Small intestine (tissue), 16 donors: ENCODE measurements at places on chromosomes 12 and 14. TPM values are rescaled to one million over a fixed set of nuclear protein-coding genes. Genes with fewer than 3 reads are reported as not detected.

- DNase-seq, result no peak
Observed at GRCh38 chr12:4039931-4040330, 166.7 kb upstream of the PARP11 start.

DNA sequence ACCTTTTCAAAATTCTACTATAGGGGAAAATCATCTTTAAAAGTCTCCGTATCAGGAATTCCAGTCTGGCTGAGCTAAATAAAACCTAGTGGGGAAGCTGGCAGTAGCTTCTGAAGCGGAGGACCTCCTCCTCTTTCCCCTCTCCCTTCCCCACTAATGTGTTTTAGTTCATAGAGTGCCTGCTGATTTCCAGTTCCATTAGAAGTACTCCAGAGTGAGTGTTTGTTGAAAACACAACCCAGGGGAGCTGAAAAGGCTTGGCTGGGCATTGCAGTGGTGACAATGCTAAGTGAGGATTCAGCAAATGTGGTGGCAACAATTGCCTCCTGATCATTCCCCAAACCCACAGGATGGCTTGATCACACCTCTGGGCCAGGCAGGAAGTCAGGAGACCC is 144.2 kb upstream of the FRMD6 start:
- no peak for DNase-seq

Gene SCN8A
- not detected for polyA plus RNA-seq

DNA sequence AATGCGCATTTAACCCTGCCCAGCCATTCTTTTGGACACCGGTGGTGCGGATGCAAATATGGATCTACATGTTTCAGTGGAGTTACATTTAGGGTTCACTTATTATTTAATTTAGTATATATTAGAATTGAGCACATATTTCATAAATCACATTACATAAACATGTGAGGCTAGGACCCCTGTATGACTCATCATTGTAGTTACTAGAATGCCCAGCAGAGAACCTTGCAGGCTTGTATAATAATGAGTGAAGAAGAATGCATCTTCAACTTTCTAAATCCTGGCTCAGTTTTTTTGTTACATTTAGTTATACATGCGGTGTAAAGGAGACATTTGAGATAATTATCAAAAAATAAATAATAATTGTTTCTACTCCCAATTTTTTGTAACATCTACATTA is 369.0 kb downstream of the ATP23 start:
- no peak for DNase-seq

GRCh38 chr14:38127356-38127755 is 80.3 kb upstream of the SSTR1 start:
- DNase-seq, result no peak

DNA sequence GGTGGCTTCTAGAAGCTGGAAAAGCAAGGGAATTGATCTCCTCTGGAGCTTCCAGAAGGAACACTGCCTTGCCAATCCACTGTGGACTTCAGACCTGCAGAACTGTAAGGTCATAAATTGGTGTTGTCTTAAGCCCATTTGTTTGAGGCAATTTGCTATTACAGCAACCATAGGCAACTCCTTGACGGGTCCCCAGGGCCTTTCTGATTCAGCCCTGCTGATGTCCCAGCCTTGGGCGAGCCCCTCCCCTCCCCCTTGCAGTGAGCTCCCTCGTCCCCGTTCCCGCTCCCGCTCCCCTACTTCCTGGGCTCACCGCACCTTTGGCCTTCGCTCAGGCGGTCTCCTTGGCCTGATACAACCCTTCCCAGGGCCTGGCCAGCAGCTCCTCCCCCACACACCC is 18.9 kb upstream of the DIO3 start:
- peak; percentile 91 for DNase-seq

Gene VRTN
- 0.85 TPM for polyA plus RNA-seq

DNA sequence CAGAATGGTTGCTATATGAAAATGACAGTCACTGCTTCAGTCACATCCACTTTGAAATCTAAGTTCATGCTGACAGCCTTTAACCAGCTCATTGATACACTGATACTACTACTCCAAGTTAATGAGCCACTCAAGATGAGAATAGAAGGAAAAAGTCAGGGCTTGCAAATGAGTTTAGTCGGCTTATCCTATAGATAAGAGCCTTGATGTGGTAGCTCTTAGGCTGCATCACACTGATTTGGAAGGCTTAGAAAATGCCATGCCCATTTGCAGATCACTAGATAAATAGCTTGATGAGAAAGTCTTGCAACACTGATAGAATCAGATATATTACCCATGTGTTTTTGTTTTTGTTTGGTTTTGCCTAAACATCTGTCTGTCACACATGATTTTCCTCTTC is 251.4 kb upstream of the ATXN7L3B start:
- no peak for DNase-seq

DNA sequence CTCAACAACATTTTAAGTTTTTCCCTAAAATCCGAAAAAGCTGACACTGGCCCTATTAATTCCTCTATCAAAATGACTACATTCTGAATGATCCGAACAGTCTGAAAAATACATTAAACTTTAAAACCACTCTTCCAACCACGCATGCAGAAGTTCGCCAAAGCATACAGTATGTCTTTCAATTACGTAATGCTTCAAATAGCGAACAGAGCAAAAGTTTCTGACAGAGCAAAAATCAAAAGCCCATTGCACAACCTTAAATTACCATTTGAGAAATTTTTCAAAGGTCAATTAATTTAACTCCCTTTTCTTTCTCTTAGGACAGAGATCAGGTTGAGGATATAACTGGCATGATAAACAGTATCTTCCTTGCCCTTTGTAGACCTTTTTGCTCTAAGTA is 33.2 kb downstream of the LRIG3 start:
- DNase-seq, result no peak

GRCh38 chr14:60845523-60845922 is 111.0 kb downstream of the MNAT1 start:
- no peak for DNase-seq
